Prostate gland (tissue), 2 donors: ENCODE measurements at places on chromosomes 16 and 17. TPM values are rescaled to one million over a fixed set of nuclear protein-coding genes. Genes with fewer than 3 reads are reported as not detected.
A peak's percentile ranks its signal among the peaks of the same experiment; 100 is the strongest.

- H3K4me3 ChIP-seq: no peak overlapping the region
- no peaks in the 10 kb centered on the region for H3K36me3 ChIP-seq
- no peak for DNase-seq
- no peaks in the 10 kb centered on the region for H3K4me1 ChIP-seq
Measured at GRCh38 chr16:12936391-12936790, 35.0 kb downstream of the SHISA9 start.

GRCh38 chr16:50550035-50550434 is 1.8 kb downstream of the NKD1 start:
- peak overlapping the region; percentile 72 for H3K27ac ChIP-seq
- DNase-seq: no peak
- H3K36me3 ChIP-seq: no peaks in the 10 kb centered on the region
- no peaks in the 10 kb centered on the region for H3K4me1 ChIP-seq
- no peak overlapping the region for H3K4me3 ChIP-seq
- no peaks in the 10 kb centered on the region for H3K27me3 ChIP-seq

Gene C16orf54
- total RNA-seq: 1.1 TPM

GRCh38 chr16:77539421-77540034 is 104.7 kb upstream of the ADAMTS18 start:
- H3K4me1 ChIP-seq: no peaks in the 10 kb centered on the region
- H3K27ac ChIP-seq: no peak overlapping the region
- DNase-seq: no peak

Gene PRRT2
- 19.2 TPM for total RNA-seq

Gene RPL26
- total RNA-seq: 3,819 TPM
